Fibroblast of skin of scalp (primary cell): ENCODE measurements at places on chromosomes 7 and 10.
A peak's percentile ranks its signal among the peaks of the same experiment; 100 is the strongest.

- DNase-seq, result no peak
Observed at GRCh38 chr10:131003455-131003854, 308.1 kb downstream of the TCERG1L start.

DNA sequence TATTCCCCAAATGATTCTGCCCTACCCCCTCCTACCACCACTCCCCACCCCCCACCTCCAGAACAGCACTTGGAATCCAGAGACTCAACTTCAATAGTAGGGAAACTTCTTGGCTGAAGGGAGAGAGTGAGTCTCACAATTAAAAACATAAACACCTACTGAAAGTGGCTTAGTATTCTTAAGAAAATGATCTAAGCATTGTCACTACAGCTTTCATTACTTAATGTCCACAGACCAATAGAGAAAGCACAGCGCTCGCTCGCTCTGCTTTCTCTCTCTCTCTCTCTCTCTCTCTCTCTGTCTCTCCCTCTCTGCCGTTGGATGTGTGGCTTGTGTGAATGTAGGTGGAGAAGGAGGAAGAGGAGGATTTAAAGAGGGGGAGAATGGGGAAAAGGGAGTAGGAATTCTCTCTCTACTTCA lies 1.5 kb upstream of the SEMA3A start:
- peak; percentile 51 for DNase-seq

GRCh38 chr7:93830141-93830925 lies 60.2 kb downstream of the TFPI2 start:
- no peak for DNase-seq

DNA sequence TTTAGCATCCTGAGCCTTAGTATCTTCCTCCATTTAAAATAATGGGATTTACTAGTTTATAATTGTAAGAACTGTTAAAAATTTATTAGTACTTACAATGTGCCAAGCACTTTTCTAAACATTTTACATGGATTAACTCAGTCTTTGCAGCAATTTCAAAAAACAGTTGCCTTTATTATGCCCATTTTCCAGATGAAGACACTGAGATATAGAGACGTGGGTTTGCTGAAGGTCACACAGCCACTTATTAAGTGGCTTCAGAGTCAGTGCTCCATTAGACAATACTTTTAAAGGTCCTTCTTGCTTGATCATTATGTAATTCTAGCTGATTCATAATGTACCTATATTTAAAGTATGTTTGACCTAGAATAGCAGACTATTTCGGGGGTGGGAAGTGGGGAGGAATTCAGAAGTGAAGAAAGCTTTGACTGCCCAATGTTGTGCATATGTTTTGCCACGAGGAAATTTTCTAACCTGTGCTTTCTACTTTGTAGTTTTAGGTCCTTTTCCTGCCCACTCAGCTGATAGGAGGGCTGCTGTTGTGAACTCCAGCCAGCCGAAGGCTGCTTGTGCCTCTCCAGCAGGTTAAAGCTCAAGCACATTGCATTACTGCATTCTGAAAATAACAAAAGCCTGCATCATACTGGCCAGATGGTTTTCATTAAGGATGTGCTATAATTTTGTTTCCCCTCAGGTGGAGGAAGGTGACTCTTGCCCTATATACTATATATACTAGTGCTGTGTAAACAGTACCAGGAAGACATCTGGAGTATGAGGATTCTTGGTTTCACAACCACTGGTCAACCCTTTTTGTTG lies 4.3 kb downstream of the PLEKHA8 start:
- DNase-seq, result peak; percentile 51

DNA sequence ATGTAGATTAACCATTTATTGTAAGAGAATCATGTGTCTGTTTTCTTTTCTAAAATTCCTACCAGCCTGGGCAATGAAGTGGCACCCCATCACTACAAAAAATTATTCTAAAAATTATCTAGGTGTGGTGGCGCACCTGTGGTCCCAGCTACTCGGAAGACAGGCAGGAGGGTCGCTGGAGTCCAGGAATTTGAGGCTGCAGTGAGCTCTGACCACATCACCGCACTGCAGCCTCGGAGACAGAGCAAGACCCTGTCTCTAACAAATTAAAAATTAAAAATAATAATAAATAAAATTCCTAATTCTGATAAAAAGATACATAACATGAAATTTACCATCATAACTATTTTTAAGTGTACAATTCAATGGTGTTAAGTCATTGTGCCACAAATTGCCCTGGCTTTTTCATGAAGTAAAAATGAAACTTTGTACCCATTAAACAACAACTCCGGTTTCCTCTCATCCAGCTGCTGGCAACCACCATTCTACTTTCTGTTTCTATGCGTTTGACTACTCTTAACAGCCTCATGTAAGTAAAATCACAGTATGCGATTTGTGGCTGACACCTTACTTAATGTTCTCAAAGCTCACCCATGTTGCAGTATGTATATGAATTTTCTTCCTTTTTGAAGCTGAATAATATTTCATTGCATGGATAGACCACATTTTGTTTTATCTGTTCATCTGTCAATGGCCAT lies 20.6 kb upstream of the USP6NL start:
- no peak for DNase-seq

DNA sequence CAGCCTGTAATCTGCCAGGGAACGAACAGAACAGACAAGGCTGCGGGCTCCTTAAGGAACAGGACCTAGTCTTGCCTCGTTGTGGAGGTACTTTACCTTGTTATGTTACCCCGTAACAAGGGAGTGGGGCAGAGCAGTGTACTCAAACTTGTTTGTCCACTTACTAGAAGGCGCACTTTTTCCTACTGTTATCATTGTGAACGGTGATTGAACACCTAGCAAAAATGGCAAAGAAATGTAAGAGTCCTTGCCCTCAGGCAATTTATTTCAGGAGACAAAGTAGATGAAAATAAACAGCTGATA lies 620 bp upstream of the IMPDH1 start:
- no peak for DNase-seq

DNA sequence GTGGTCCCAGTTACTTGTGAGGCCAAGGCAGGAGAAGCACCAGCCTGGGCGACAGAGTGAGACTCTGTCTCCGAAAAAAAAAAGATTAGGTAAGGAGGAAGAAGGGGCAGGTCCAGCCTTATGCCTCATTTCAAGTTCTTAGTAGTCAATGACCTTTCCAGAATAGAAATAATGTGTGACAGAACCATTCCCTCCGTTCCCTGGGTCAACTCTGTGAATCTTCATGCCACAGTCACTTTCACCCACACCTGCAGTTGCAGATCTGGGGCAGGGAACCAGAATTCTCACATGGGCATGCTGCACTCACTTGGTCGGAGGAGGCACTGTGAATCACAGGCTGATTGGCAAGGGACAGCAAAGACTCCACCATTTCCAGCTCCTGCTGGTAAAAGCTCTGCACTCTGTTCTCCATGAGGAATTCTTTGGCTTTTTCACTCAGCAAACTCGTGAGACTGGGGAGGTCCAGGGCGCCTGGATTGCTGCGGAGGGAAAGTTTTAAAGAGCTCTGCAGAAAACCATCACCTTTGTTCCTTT lies 20.7 kb downstream of the STN1 start:
- DNase-seq, result no peak

GRCh38 chr10:6022660-6023059 lies 39.5 kb downstream of the IL2RA start:
- DNase-seq, result no peak

DNA sequence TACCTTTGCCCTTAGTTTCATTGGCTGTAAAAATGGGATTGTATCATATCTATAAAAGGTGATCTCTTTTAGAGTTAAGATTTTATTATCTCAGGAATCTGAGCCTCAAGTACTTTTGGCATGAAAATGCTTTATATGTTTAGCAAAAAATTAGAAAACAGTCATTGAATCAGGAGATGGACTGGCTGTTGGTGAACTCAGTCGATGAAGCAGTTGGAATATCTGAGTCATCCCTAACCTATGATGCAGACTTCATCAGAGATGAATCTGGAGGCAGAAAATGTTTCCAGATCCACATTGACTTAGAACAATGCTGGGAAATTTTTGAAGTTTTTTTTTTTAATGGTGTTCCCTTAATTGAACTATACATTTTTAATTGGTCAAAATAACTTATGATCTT lies 228.5 kb downstream of the SLC25A13 start:
- DNase-seq, result peak; percentile 71

- peak; percentile 20 for DNase-seq
Observed at GRCh38 chr10:125662584-125662983, 20.4 kb downstream of the TEX36 start.

DNA sequence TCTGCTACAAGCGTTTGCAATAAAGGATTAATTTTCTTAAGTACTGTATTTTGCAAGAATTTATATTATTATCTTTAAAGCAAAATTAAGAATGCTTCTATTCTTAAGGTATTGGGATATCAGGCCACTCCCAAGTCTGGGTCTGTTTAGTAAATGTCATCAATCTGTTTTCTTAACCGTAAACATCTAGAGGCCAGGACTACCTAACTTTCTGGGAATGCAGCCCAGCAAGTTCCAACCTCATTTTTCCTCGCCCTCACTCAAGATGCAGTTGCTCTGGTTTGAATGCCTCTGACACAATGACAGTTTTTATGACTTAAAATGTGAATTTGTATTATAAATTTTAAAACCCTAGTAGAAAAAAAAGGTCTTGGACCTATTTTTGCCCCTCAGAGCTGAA lies 143.5 kb downstream of the INHBA start:
- DNase-seq, result no peak

GRCh38 chr7:38629651-38630510 lies 1.3 kb downstream of the AMPH start:
- DNase-seq, result peak; percentile 30

DNA sequence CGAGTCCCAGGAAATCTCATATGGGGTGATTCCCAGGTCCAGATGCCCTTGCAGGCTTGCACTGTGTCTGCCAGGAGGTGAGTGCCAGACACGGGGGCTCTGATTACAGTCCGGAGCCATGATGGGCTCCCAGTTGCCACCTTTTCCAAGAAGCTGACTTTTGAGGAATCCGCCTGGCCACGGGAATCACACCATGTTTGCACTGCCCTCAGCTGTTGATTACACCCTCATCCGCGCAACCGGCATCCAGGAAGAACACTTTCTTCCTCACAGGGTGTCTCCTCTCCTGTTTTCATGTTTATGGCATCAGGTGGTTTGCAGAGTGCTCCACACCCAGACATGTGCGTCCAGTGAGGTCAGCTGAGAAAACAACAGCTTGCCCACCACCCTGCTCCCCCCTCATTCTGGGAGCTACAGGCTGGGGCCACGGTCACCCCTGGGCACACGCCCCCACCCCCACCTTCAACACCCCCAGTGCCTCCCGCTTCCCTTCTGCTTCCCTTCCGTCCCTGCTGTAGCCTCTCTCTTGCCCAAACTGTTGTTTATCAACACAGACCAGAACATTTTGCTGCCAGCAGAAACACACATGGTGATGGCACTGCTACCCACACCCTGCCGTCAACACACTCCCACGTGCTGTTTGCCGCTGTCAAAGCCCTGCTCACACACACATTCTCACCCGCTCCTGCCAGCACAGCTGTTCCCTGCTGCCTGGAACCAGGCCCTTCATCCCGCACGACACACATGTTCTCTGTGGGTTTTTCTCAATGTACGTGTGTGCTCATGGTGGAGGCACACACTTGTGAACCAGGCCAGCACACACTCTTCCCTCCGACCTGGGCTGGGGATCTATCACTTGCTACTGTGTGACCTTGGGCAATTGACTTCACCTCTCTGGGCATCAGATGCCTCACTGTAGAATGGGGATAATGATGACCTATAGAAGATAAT lies 35.8 kb downstream of the DDIT4 start:
- no peak for DNase-seq

- DNase-seq, result no peak
Observed at GRCh38 chr10:99551158-99551557, 18.4 kb downstream of the NKX2-3 start.

GRCh38 chr10:44347609-44348400 lies 37.1 kb downstream of the CXCL12 start:
- no peak for DNase-seq

DNA sequence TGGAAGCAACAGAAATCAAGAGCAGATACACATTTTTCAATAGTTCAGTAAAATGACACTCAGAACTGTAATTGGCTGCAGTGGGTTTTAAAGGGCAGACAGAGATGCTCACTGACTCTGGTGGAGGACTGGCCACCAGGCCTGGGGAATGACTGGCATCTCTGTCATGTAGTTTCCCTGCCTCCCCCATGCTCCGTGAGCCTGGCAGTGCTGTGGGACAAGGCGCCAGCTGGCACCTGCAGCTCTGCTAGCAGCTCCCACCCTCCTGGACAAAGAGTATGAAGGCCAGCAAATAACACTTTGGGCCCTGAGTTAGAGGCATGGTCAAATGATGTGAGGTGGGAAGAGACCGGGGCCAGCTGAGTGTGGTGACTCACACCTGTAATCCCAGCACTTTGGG lies 15.0 kb downstream of the TSPAN33 start:
- DNase-seq, result no peak

DNA sequence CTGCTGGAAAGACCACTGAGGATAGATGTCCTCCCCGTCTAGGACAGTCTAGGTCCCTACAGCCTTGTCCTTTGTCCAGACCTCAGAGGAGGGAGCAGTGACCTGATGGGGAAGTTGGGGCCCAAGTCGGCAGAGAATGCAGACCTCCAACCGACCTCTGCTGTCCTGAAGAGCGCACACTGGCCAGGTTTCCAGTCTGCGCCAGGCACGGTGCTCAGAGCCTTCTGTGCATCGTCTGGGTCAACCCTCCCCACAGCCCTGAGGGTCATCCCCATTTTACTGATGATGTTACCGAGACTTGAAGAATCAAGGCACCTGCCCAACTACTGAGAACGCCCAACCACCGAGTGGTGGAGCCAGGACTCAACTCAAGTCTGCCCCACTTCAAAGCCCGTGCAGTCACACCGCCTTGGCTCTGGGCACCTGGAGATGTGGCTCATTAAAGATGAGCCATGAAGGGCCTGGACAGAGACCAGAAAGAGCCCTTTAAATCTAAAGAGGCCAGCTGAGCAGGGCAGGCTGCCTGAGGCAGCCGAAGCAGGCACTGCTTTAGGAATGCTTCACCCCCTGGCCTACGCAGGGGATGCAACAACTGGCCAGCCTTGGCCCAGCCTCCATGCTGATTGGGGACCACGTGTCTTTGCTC lies 4.4 kb downstream of the ITPRIP start:
- DNase-seq, result no peak

- DNase-seq, result no peak
Observed at GRCh38 chr7:144255471-144255897, 9.1 kb downstream of the OR2A7 start.

GRCh38 chr7:158301207-158301606 lies 286.4 kb downstream of the PTPRN2 start:
- peak; percentile 5 for DNase-seq

- no peak for DNase-seq
Observed at GRCh38 chr10:111209692-111210091, 132.9 kb downstream of the ADRA2A start.

GRCh38 chr7:95609277-95609971 lies 13.1 kb upstream of the PDK4 start:
- DNase-seq, result peak; percentile 43

DNA sequence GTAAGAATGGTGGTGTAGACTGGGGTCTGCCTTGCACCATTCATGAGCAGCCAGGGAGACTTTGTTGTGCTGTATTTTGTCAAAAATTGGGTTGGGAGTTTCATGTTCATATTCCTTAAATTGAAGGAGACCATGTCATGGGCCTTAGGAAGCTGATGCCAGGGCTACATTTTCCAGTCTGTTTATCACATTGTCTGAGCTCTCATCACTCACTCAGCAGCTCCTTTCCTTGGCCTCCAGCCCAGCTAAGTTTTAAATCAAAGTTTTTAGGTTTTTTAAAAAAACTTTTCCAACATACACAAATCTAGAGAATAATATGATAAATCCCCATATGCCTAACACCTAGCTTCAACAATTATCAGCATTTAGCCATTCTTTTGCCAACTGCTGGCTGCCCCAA lies 12.6 kb upstream of the FAM13C start:
- no peak for DNase-seq
